ENCODE measurements at places on chromosomes 5 and 9.

- peak; percentile 64 for DNase-seq
Observed at GRCh38 chr9:90801241-90801972, at the start of gene SYK. Gene SYK (plus strand): TSS chr9:90801819. CDS start chr9:90843899, 42,080 bp downstream.

DNA sequence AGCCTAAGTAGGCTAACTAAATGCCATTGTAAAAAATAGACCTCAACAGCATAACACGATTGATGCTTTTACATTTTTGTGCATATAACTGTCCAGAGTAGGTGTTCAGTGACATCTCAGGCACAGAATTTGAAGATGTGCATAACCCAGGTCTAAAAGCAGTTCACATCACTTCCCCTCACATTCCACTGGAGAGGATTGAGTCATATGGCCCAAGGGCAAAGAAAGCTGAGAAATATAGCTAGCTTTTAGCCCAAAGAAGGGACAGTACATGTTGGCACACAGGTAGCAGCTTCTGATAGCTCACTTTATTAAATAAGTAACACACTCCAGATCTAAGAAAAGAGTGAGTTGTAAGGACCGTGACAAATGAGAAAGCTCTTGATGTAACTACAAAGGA, 2259.5 kb upstream of the WWC1 start:
- DNase-seq, result no peak

DNA sequence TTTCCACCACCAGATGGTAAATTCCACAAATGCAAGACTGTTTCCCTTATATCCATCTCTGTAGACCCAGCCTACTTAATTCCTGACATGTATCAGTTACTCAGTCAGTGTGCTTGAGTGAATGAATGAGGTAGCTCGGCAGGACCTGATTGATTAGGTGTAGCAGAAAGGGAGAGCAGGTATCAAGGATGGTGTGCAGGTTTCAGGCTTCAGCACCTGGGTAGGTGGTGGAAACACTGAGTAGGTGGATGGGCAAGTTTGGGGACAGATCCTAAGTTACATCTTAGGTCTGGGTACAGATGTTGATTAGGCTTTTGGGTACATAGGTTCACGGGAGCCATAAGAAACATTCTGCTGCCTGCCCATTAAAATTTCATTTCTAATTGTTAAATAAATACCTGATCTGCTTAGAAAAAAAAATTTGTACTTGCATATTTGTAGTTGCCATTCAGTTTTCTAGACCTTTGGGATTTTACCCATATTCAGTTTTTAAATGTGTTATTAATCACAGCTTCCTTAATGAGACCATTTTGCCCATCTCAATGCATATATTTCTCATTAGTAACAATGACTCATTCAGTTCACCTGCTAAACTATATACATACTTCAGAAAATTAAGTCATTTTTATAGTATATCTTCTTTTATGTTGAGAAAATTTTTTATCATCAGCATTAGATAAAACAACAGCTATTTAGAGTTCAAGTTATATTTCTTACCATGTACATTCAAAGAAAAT, 111.8 kb downstream of the INIP start:
- no peak for DNase-seq

DNA sequence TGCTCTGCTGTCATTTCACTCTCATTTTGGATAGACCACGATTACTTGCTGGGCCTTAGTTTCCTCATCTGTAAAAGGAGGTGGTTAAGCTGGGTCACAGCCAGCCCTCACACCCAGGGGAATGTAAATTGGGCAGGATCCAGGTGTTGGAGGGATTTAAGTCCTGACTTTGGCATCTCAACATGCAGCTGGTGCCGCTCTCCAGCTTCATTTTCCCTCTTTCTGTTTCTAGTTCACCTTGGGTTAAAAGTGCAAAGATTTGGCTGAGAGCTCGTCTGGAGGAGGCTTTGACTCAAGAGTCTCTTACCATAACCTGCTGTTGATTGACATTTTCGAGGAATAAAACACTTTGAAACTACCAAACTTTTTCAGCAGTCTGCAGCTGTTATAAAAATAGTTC, 144.3 kb upstream of the DHFR start:
- DNase-seq, result no peak

DNA sequence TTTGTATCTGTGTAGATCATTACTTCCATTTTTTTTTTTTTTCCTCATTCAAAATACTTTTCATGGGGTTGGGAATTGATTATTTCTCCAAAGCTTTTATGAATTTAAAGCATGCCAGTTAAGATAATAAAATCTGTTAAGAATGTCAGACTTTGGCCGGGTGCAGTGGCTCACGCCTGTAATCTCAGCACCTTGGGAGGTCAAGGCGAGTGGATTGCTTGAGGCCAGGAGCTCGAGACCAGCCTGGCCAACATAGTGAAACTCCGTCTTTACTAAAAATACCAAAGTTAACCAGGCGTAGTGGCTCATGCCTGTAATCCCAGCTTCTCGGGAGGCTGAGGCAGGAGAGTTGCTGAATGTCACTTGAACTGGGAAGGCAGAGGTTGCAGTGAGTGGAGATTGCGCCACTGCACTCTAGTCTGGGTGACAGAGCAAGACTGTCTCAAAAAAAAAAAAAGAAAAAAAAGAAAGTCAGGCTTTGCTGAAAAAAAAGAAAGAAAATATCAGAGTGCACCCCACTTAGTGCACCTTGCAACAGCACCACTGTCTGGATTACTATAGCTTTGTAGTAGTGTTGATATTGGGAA, 18.5 kb downstream of the TBC1D2 start:
- no peak for DNase-seq

DNA sequence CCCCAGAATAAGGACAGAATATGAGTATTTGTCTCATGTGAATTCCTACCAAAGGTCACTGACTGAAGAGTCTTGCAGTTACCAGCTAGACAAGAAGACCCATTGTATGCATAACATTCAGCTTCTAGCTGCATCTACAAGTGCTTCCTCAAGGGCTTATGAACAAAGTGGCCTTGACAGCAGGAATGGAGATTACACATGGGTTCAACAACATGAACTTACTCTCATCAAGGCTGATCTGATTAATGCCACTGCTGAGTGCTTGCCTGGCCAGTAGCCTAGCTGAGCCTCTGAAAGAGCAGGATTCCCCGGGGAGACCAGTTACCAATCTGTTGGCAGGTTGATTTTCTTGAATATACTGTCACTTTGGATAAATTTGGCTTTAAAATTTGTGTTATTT, 76.7 kb upstream of the CHD1 start:
- no peak for DNase-seq

DNA sequence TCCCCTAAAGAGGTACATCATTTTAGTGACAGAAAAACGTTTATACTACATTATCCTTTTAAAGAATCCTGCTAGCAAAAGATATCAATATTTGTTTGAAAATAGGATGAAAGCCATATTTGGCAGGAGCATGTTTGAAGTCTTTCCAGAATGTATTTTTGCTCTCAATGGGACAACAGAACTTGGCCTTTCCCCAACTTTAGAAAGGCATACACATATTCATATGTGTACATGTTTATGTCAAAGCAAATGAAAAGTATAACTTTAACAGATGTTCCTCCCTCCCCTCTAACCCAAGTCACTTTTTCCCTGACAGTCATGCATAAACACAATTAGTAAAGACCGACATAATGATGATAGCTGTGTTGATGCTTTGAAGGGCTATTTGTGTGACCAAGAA, 427.8 kb upstream of the CDH6 start:
- DNase-seq, result no peak

GRCh38 chr5:178284996-178285395, 52.4 kb upstream of the PHYKPL start:
- DNase-seq, result no peak

DNA sequence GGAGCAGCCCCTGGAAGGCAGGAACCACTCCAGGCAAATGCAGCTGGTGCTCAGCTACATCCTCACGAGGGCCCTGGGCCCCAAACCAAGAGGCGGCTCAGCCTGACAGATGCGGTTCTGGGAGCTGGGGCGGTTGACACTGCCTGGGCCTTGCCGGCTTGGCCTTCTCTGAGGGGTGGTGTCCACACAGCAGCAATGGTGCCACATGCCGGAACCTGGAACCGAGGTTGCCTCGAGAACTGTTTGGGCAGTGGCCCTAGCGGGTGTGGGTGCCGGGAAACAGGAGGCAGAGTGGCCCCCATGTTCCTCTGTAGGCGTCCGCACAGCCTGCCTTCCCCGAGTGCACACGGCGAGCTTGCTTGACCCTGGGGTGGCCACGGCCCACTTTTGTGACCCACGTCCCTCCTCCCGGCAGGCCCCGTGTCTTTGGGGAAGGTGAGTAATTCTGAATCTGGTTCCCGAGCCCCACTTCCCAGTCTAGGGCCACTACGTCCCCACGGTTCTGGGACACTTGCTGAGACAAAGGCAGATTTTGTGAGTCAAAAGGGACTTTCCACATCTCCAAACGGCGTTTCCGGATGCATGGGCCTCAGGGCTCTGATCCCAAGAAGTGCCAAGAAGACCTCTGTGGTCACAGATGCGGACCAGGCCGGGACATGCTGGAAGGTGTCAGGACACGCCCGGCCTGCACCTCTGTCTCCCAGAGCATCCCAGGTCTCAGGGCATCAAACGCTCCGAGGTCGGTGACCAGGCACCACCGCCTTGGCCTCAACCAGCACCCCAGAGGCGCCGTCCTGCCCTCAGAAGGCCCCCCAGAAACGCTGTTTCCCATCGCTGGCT, 27.7 kb upstream of the SLC12A7 start:
- no peak for DNase-seq

- DNase-seq, result no peak
Observed at GRCh38 chr9:108636013-108636412, 219.8 kb downstream of the ACTL7B start.

GRCh38 chr5:170219615-170220014, 13.2 kb upstream of the C5orf58 start:
- DNase-seq, result no peak

Data from CD4-positive, alpha-beta T cell treated with Interferon alpha-2 for 1 hour (primary cell).